ENCODE measurements at places on chromosomes 1 and 21. TPM values are rescaled to one million over a fixed set of nuclear protein-coding genes. Genes with fewer than 3 reads are reported as not detected.

Gene GRIK3
- not detected for total RNA-seq

Gene SPRR2A
- not detected for total RNA-seq

Gene BACE2
- total RNA-seq: not detected

Gene CYB561D1
- total RNA-seq: 41.6 TPM

Gene COL11A1
- not detected for total RNA-seq

Gene SERPINC1
- total RNA-seq: not detected

Gene AMY1B
- total RNA-seq: not detected

Gene CYP4X1
- total RNA-seq: not detected

Gene USH2A
- not detected for total RNA-seq

Gene PLPPR4
- total RNA-seq: not detected

Gene SLC6A17
- total RNA-seq: not detected

Gene CLCA1
- total RNA-seq: not detected

Gene ACTA1
- not detected for total RNA-seq

Gene FCRL1
- not detected for total RNA-seq

Gene ASTN1
- total RNA-seq: not detected

Gene TPTE
- total RNA-seq: not detected

Gene MAB21L3
- not detected for total RNA-seq

- no peaks in the 10 kb centered on the region for H3K27me3 ChIP-seq
- H3K36me3 ChIP-seq: no peaks in the 10 kb centered on the region
- no peak overlapping the region for H3K27ac ChIP-seq
- no peak overlapping the region for H3K4me3 ChIP-seq
- no peaks in the 10 kb centered on the region for H3K4me1 ChIP-seq
These were observed 147.0 kb downstream of the ST6GALNAC5 start for GRCh38 chr1:77014073-77014788.

- no peak for DNase-seq
- no peaks in the 10 kb centered on the region for H3K36me3 ChIP-seq
- H3K27ac ChIP-seq: no peak within 1 kb of the TSS
- H3K4me1 ChIP-seq: no peaks in the 10 kb centered on the region
- no peak within 1 kb of the TSS for H3K4me3 ChIP-seq
These were observed at the start of gene LHX8 for GRCh38 chr1:75133750-75134646. TSS of gene LHX8 (plus strand) at chr1:75134388. CDS start at chr1:75136615, 2,227 bp downstream.

DNA sequence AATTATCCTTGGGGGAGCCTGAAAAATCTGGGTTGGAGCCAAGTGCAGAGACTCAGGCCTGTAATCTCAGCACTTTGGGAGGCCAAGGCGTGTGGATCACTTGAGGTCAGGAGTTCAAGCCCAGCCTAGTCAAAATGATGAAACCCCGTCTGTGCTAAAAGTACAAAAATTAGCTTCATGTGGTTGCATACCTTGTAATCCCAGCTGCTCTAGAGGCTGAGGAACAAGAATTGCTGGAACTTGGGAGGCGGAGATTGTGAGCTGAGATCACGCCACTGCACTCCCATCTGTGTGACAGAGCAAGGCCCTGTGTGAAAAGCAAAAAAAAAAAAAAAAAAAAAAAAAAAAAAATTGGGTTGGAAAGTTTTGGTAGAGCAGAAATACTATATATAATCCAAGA, 1563.6 kb upstream of the PRMT6 start:
- no peak overlapping the region for H3K4me3 ChIP-seq
- H3K36me3 ChIP-seq: no peaks in the 10 kb centered on the region
- H3K4me1 ChIP-seq: no peaks in the 10 kb centered on the region
- H3K27ac ChIP-seq: no peak overlapping the region
- no peak for DNase-seq

DNA sequence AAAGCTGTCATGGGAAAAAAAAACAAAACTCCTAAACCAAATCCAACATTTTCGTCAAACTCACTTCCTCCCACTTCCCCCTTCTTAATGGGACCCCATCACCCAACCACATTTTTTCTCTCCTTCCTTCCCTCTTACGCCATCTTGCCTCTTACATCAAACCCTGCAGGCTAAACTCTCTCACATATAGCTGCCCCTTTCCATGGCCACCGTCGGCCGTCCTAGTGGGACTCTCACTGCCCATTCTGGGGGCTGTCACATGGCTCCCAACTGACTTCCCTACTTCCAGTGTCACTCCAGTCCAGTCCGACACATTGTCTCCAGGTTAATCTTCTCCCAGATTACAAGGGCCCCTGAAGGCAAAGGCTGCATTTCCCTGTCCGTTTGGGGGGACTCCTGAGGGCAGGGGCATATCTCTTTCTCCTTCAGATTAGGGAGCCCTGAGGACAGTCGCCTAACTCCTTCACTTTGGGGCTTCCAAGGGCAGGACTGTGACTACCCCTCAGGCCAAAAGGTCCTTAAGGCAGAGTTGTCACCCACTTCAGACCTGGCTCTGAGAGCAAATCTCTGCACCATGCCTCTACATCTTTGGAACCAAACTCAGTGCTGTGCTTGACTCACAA, 658 bp downstream of the UBXN11 start:
- H3K36me3 ChIP-seq: no peaks in the 10 kb centered on the region
- peak overlapping the region; percentile 86 for H3K4me3 ChIP-seq

GRCh38 chr1:17004466-17005364, 7.0 kb downstream of the ATP13A2 start:
- H3K27ac ChIP-seq: no peak overlapping the region
- peaks cover 23% of the 10 kb centered on the region for H3K36me3 ChIP-seq
- H3K4me1 ChIP-seq: peaks cover 7% of the 10 kb centered on the region
- no peaks in the 10 kb centered on the region for H3K27me3 ChIP-seq
- H3K4me3 ChIP-seq: no peak overlapping the region

GRCh38 chr1:7611421-7612010, 159.6 kb upstream of the VAMP3 start:
- H3K36me3 ChIP-seq: no peaks in the 10 kb centered on the region
- no peak for DNase-seq
- H3K27me3 ChIP-seq: no peaks in the 10 kb centered on the region
- H3K4me3 ChIP-seq: no peak overlapping the region
- no peaks in the 10 kb centered on the region for H3K4me1 ChIP-seq

DNA sequence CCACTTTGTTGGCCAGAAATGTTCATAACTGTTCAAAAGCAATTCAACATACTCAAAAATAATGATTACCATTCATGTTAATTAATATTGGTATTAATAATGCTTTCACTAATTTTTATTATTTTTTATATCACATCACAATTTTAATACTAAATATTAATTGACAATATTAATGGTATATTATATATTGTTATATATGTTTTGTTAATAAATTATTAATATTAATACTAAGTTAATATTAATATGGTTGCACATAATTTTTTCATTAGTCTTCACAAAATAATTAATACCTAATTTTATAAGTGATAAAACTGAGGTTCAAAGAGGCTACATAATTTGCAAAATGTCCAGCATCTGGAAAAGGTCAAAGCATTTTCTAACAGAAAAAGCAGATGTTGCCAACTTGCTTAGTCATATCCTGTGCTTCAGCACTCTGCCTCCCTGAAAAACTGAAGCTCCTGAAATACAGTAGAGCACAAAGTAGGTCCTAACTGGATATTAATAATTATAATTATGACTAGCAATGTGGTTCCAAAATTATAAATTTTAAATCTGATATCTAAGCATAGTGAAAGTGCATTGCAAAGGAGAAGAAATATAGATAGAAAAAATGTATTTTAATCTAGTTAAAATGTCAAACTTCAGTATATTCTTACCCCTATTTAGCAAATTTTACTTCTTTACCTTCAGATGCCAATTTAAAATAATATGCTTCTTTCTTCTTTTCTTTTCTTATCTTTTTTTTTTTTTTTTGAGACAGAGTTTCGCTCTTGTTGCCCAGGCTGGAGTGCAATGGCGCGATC, 123.2 kb upstream of the TNFSF4 start:
- DNase-seq: no peak
- H3K27ac ChIP-seq: no peak overlapping the region
- no peaks in the 10 kb centered on the region for H3K27me3 ChIP-seq
- peaks cover 16% of the 10 kb centered on the region for H3K4me1 ChIP-seq
- no peaks in the 10 kb centered on the region for H3K36me3 ChIP-seq

- no peak overlapping the region for H3K27ac ChIP-seq
- no peak for DNase-seq
- no peaks in the 10 kb centered on the region for H3K4me1 ChIP-seq
These were observed 74.3 kb downstream of the SDC3 start for GRCh38 chr1:30834253-30834652.

- no peaks in the 10 kb centered on the region for H3K4me1 ChIP-seq
- no peak for DNase-seq
- H3K27me3 ChIP-seq: no peaks in the 10 kb centered on the region
These were observed 176.3 kb downstream of the LEPR start for GRCh38 chr1:65596768-65597167.

- peaks cover 8% of the 10 kb centered on the region for H3K4me1 ChIP-seq
- no peaks in the 10 kb centered on the region for H3K36me3 ChIP-seq
- no peak for DNase-seq
- peak overlapping the region; percentile 1 for H3K4me3 ChIP-seq
These were observed 29.9 kb upstream of the HJV start for GRCh38 chr1:146051452-146051851.

- no peak overlapping the region for H3K4me3 ChIP-seq
- no peaks in the 10 kb centered on the region for H3K27me3 ChIP-seq
- no peak for DNase-seq
- H3K36me3 ChIP-seq: no peaks in the 10 kb centered on the region
- peaks cover 10% of the 10 kb centered on the region for H3K4me1 ChIP-seq
These were observed 8.2 kb upstream of the TARBP1 start for GRCh38 chr1:234486858-234487840.

- no peak overlapping the region for H3K4me3 ChIP-seq
- H3K36me3 ChIP-seq: no peaks in the 10 kb centered on the region
- H3K4me1 ChIP-seq: no peaks in the 10 kb centered on the region
- no peaks in the 10 kb centered on the region for H3K27me3 ChIP-seq
- DNase-seq: no peak
These were observed 124.1 kb downstream of the RYR2 start for GRCh38 chr1:237166086-237166485.

- no peaks in the 10 kb centered on the region for H3K4me1 ChIP-seq
- DNase-seq: no peak
- H3K4me3 ChIP-seq: no peak overlapping the region
- no peak overlapping the region for H3K27ac ChIP-seq
- no peaks in the 10 kb centered on the region for H3K36me3 ChIP-seq
These were observed 46.4 kb downstream of the KCND3 start for GRCh38 chr1:111943066-111943465.

- H3K4me1 ChIP-seq: peaks cover 9% of the 10 kb centered on the region
- no peak overlapping the region for H3K4me3 ChIP-seq
- no peak overlapping the region for H3K27ac ChIP-seq
- no peaks in the 10 kb centered on the region for H3K27me3 ChIP-seq
- no peak for DNase-seq
These were observed 6.2 kb upstream of the MAPKAPK2 start for GRCh38 chr1:206678490-206678889.

DNA sequence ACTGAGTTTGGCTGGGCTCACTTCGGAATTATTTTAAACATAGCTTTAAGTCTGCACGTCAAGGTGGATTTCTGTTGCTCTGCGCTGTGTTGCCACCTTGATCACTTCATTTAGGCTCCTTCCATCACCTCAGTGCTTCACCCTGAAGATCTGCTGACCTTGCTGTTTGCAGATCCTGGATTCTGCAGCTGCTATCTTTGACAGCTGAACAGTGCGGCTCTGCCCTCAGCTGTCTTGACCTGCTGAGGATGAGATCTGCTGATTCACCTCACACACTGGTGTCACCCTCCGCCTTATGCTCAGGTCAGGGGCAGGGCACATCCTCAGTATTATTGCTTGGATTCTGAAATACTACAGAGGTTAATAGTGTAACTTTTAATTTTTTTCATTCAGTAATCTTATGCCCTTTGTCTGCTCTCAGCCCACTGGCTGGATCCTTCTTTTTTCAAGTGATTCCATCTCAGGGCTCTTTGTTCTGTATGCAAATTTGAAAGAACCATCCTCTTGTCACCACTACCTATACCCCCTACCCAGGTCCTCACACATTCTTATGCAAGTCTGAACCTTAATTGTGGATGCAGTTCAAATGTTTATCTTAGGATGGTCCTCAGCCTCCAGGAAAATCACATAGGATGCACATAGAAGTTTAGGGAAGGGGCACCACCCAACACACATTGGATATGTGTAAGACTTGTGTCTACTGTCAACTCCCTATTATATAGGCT, 364.0 kb downstream of the OLFM3 start:
- H3K36me3 ChIP-seq: no peaks in the 10 kb centered on the region
- DNase-seq: no peak
- H3K27ac ChIP-seq: no peak overlapping the region
- H3K4me3 ChIP-seq: no peak overlapping the region
- no peaks in the 10 kb centered on the region for H3K4me1 ChIP-seq
- H3K27me3 ChIP-seq: no peaks in the 10 kb centered on the region

DNA sequence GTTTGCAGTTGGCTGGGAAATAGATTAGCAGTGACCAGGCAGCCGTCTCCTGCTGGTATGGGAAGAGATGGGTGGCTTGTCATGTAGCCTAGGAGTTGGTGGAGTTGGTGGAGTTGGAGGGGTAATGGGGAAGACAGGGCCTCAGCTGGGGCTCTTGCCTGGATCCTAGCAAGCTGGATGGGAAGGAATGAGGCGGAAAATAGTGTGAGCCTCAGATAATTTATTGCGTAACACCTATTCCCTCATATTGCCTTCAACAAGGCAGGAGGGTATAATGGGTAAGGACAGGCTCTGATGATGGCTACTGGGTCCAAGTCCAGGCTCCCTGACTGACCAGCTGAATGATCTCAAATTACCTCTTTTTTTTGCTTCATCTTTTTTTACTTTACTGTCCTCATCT, 12.6 kb downstream of the MAP7D1 start:
- peak overlapping the region; percentile 18 for H3K27ac ChIP-seq
- H3K4me3 ChIP-seq: no peak overlapping the region
- H3K27me3 ChIP-seq: no peaks in the 10 kb centered on the region
- peaks cover 29% of the 10 kb centered on the region for H3K4me1 ChIP-seq
- peaks cover 42% of the 10 kb centered on the region for H3K36me3 ChIP-seq
- DNase-seq: no peak

- no peaks in the 10 kb centered on the region for H3K27me3 ChIP-seq
- no peak overlapping the region for H3K4me3 ChIP-seq
- H3K36me3 ChIP-seq: no peaks in the 10 kb centered on the region
- no peak for DNase-seq
- peaks cover 4% of the 10 kb centered on the region for H3K4me1 ChIP-seq
These were observed 134.6 kb downstream of the TENT5C start for GRCh38 chr1:117740496-117740895.

DNA sequence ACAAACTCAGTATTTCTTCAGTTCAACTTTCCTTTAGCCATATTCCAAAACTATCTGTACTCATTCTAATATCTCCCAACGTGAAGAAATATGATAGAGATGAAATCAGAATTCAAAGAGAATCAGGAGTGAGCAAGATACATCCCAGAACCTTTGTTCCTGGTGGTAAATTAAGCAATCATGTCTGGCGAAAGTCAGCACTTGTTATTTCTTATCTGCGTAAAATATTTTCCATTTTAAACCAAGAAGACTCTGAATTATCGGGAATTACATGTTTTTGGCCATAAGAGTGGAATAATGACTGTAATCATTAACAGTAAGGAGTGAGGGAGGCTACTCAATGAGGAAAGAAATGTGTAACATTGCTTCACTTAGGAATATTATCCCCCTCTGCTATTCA, 253.7 kb downstream of the PDE4B start:
- no peaks in the 10 kb centered on the region for H3K36me3 ChIP-seq
- H3K27ac ChIP-seq: no peak overlapping the region
- no peak for DNase-seq
- H3K27me3 ChIP-seq: no peaks in the 10 kb centered on the region
- no peaks in the 10 kb centered on the region for H3K4me1 ChIP-seq
- H3K4me3 ChIP-seq: no peak overlapping the region

GRCh38 chr21:31395791-31396190, 51.7 kb upstream of the TIAM1 start:
- H3K27me3 ChIP-seq: no peaks in the 10 kb centered on the region
- DNase-seq: no peak
- H3K4me3 ChIP-seq: no peak overlapping the region
- no peaks in the 10 kb centered on the region for H3K36me3 ChIP-seq
